ENCODE measurements at places on chromosomes 3 and 15. TPM values are rescaled to one million over a fixed set of nuclear protein-coding genes. Genes with fewer than 3 reads are reported as not detected.

- no peak for DNase-seq
These were observed 82.6 kb upstream of the MAGI1 start for GRCh38 chr3:66121318-66121717.

DNA sequence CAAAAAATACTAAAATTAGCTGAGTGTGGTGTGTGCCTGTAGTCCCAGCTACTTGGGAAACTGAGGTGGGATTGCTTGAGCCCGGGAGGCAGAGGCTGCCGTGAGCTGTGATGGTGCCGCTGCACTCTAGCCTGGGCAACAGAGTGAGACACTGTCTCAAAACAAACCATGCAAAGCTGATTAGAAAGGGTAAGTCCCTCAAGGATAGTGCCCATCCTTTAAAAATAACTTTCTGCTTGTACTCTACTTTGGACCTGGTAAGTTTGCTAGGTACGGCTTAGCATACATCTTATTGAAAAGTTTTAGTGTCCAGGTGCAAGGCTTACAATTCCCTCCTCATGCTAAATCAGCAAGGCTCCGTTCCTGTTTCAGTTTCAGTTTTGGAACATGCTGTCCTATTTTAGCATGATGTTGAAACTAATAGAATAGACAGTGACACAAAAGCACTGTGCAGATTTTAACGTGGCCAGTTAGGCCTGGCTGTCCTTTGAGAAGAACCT lies 21.4 kb downstream of the FEM1B start:
- no peak for DNase-seq

GRCh38 chr3:10917176-10917575 lies 75.4 kb upstream of the SLC6A1 start:
- no peak for DNase-seq

DUOXA1 gene
- total RNA-seq, result not detected

RASA2 gene
- 19.2 TPM for total RNA-seq

CPNE4 gene
- total RNA-seq, result not detected
